ENCODE measurements at places on chromosomes 1 and 21.

DNA sequence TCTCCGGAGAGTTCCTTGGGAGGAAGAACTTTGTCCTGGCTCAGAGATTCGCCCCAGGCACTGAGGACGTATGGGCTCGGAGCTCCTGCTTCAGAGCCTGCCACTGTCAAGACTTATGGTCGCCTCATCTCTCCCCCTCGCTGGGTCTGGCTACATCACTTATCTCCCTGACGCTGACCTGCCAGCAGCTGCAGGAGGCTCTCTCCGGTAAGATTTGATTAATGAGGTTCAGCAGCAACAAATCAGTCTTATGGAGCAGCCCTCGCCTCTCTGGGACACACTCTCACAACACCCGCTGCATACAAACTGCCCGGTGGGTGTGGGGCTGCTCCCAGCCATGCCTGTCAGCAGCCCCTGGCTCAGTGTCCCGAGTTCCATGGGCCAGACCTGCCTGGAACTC is 297.8 kb downstream of the RRAGC start:
- no peak for DNase-seq

DNA sequence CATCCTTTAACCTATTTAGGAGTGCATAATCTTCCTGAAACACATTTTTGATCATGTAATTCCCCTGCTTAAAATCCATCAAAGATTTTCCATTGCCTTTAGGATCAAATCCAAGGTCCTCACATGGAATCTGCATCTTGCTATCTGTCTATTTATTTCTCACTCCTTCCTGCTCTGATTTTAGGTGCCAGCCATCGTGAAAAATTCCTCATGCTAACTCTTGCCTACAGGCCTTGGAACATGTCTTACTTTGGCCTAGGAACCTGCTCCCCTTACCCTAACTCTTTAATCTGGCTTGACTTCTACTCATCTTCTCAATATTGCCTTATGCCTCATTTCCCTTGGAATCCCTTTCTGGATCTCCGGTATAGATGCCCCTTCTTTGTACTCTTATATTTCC is 1074.3 kb downstream of the TTLL7 start:
- no peak for DNase-seq

DNA sequence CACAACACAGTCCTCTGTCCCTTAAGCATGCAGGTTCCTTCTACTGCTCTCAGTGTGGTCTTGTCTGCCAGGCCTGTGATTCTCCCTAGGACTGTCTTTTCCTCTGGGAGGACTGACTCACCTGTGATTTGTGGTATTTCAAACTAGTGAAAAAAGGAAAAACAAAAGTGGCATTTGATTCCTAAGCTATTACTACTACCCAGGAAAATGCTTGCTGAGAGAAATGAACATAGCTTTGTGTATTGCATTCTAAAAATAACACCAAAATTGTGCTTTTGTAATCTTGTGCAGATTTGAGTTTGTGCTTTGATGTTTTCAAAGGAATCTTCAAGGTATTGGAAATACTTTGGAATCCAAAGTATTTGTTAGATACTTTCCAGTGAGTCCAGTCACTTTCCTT is 57.0 kb downstream of the GPR161 start:
- DNase-seq = no peak

DNA sequence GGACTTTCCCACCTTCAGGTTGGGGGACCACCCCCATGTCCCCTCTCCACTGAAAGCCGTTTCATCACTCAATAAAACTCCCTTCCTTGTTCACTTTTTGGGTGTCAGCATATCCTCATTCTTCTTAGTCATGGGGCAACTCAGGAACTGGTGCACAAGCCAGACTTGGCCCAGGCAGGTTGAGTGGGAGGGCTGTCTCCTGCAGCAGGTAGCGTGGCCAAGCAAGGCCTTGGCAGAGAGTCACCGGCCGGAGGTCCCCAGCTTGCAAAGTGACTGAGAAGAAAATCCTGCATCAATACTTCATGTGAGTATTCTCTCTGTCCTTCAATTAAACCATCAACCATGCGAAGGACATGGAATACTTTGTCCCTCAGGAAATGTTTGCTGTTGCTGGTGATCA is 148.9 kb downstream of the RHOU start:
- no peak for DNase-seq

GRCh38 chr1:56339786-56340465 is 239.4 kb downstream of the PLPP3 start:
- DNase-seq = no peak

DNA sequence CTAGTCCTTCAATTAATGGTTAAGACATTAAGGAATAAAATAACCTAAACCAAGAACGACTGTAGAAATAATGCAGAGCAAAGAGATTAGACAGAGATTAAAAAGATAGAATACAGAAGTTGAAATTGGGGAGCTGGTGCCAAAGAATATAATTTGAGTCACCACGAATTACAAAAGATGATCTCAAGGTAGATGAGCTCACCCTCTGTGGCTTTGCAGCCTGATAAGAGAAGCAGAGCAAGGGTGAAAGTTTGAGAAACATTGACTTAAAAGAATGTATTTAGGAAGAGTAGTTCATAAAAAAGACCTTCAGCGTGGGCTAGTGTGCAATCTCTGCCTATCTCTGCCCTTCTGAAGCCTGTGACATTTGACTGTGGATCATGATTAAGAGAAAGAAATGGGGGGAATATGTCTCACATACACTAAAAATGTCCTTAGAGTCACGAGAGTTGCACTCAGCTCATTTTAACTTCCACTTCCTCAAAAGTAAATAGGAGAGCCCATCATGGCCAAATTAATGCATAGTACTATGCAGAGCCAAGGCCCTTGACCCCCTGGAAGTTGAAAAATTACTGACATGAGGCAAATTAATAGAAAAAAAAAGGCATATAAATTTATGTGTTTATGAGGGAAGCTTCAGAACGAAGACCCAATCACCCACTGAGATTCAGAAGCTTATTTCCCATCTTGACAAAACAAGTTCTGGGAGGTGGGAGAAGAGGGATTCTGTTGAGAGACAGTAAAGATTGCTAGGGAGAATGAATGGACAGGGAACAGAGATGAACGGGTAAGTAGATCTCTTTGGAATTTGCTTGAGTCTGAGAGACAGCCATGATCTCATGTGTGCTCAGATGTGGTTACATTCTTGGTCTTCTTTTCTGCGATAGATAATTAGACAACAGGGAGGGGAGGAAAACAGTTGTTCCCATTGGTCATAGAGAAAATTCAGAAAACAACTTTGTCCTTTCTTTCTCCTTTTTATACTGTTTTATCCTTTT is 395.4 kb upstream of the LRRC7 start:
- DNase-seq = no peak

- DNase-seq = no peak
Measured at GRCh38 chr1:54052431-54052933, 522 bp downstream of the TMEM59 start.

- no peak for DNase-seq
Measured at GRCh38 chr21:32482565-32483292, 70.2 kb downstream of the EVA1C start.

DNA sequence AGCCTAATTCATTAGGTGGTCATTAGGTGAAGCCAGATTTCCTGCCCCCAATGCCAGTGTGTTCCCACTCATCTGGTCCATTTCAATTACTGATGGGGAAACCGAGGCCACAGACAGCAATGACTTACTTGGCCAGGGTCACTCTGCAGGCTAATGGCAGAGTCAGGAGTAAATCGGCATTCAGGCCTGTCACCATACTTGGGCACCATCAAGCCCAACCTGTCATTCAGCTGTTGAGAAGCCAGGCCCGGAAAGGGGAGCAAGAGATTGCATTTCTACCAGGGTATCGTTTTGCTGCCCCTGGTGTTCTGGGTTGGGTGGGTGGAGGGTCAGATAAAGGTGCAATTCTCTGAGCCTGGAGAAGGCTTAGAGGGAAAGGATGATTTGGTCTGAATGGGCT is 8.0 kb upstream of the TMEM61 start:
- no peak for DNase-seq

DNA sequence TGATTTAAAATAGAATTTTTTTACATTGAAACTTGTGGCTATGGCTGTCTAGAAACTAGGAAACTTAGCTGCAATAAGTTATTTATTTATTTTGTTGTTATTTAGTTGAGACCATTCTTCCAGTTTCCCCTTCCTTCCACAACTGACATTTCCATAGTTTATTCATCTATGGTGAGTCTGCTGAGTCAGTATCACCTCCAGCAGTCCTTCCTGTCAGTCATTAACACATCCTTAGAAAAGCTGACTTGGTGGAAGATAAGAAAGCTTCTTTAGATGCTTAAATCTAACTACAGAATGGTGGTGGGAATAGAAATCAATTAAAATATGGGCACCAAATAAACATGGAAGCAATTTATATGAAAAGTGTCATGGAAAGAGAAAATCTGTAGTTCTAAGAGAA is 714.0 kb downstream of the RWDD3 start:
- no peak for DNase-seq

DNA sequence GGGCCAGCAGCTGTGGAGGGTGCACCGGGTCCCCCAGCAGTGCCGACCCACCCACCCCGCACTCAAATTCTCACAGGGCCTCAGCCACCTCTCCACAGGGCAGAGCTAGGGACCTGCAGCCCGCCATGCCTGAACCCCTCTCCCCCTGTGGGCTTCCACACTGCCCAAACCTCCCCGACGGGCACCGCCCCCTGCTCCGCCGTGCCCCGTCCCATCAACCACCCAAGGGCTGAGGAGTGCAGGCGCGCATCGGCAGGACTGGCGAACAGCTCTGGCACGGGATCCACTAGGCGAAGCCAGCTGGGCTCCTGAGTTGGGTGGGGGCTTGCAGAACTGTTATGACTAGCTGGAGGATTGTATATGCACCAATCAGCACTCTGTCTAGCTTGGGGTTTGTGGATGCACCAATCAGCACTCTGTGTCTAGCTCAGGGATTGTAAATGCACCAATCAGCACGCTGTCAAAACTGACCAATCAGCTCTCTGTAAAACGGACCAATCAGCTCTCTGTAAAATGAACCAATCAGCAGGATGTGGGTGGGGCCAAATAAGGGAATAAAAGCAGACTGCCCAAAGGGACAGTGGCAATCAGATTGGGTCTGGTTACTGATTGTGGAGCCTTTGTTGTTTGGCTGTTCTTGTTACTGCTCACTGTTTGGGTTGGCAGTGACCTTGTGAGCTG is 12.4 kb upstream of the RCAN3 start:
- DNase-seq = no peak

DNA sequence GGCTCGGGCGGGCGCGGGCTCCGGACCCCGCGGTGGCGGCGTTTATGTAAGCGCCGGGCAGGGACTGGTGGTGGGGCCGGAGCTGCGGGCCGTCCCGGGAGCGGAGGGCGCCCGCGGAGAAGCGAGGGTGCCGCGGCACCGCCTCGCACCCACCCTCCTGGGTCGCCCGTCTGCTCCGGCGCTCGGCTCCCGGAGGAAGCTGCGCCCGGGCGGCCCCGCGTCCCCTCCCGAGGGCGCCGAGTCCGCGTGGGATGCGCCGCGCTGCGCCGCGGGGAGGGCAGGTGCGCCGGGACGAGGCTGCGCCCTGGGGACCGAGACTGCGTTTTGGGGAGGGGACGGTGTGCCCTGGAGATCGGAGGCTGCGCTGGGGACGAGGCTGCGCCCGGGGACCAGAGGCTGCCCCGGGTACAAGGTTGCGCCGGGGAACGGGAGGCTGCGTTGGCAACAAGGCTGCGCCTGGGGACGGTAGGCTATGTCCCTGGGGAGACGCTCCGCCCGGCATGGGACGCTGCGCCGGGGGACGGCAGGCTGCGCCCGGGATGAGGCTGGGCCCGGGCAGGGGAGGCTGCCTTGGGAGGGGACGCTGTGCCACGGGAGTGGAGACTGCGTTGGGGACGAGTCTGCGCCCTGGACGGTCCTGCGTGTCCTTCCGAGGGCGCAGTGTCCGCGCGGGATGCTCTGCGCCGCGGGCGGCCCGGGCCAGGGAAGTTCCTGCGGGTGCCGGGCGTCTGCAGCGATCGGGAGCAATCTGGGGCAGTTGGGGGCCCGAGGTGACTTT is 627 bp downstream of the ADARB1 start:
- DNase-seq = no peak

GRCh38 chr1:241061062-241061461 is 295.9 kb downstream of the RGS7 start:
- no peak for DNase-seq

DNA sequence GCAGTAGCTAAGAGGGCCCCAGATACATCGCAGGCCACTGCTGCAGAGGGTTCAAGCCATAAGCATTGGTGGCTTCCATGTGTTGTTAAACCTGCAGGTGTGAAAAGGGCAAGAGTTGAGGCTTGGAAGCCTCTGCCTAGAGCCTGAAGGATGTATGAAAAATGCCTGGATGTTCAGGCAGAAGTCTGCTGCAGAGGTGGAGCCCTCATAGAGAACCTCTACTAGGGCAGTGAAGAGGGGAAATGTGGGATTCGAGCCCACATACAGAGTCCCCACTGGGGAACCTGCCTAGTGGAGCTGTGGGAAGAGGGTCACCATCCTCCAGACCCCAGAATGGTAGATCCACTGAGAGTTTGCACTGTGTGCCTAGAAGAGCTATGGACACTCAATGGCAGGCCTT is 30.6 kb upstream of the ADGRL4 start:
- DNase-seq = no peak

- DNase-seq = no peak
Measured at GRCh38 chr1:240474133-240474614, 137.8 kb downstream of the GREM2 start.
